ENCODE measurements at places on chromosomes 2 and 18.

- DNase-seq = no peak
Measured at GRCh38 chr2:164784376-164784775, 57.2 kb downstream of the COBLL1 start.

DNA sequence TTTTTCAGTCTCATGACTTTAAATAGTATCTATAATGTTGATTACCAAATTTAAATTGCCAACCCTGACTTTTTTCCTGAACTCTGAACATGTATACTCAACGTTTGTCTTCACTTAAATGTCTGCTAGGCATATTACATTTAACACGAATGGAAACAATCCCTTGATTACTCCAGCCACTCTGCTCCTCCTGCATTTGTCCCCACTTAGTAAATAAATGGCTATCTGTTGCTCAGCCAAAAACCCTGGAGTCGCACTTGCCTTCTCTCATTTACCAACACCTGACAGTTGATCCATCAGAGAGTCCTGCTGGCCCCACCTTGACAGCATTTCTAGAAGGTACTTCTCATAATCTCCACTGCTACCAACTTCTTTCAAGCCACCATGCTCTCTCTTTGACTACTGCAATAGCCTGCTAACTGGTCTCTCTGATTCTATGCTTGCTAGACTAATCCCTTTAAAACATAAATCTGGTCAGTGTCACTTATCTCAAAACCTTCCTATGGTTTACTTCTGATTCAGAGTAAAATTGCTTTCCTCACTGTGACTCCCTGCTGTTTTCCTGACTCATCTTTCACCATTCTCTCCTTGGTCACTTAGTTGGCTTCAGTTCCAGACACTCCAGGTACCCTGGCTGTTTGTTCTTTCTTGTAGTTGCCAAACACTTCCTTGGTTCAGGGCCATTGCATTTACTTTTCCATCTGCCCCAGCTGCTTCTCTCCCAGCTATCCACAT lies 31.9 kb downstream of the SPAG16 start:
- DNase-seq = no peak

DNA sequence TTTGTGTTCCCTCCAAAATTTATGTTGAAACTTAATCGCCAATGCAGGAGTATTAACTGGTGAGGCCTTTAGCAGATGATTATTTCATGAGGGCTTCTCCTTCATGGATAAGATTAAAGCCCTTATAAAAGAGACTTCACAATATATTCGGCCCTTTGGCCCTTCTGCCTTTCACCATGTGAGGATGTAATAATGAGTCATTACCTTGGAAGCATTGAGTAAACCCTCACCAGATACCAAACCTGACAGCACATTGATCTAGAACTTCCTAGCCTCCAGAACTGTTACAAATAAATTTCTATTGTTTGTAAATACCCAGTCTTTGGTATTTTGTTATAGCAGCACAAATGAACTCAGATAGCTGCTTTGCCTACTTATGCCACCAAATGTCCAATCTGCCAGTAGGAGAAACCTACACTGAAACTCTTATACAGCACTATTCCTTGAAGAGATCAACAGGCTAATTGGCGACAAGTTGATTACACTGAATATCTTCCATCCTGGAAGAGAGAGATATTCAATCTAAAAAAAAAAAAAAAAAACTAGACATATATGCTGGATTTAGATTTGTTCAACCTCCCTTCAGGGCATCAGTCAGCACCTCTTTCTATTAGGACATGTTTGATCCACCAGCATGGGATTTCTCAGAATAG lies 125.9 kb upstream of the COL5A2 start:
- no peak for DNase-seq

DNA sequence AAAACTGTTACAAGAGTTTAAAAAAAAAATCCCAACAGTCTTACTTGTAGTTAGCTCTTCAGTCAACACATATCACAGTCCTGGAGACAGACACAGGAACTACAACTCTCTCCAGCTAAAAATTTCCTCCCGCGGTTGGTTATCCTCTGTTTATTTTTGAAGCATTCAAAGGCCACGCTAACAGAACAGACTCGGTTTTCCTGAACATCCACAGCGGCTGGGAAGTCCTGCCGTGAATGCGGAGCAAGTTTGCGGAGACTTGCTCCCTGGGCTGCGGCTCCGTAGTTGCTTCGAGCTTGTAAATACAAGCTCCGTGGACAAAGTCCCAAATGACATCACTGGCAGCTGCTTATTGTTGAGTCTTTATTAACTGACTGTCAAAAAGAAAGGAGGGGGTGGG lies at the start of gene NCKAP5:
Gene NCKAP5 (minus strand): TSS at position 292 of the 400 bp plus-strand sequence. CDS start 50,937 bp downstream, outside the sequence.
- DNase-seq = no peak

DNA sequence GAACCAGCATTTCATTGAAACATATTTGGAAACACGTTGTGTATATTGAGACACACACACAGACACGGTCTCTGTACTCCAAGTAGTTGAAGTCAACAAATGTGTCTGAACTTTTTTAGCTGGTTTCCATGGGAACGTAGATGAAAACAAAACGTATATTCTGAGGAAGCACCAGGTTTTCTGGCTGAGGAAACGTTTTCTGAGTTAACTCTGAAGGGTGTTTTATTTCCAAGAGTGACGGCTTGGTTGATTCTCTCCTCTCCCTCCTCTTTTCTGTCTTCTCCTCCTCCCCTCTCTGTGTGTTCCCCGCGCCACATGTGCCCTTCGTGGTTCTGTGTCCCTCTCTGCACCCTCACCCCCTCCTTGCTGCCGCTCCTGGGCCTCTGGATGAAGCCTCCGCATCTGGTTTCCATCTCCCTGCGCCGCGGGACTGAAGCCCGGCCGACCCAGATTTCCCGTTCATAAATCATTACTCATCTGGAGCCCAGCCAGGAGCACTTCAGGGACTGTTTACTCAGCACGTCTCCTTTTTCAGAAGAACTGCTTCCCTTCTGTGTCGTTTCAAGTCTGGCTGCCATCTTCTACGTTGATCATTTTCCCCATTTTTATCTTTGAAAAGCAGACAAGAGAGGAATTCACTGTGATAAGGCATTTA lies 122.7 kb downstream of the COL6A3 start:
- no peak for DNase-seq

GRCh38 chr18:63677500-63678225 lies 16.0 kb upstream of the SERPINB3 start:
- no peak for DNase-seq

- DNase-seq = no peak
Measured at GRCh38 chr2:25387876-25388449, 46.2 kb upstream of the DNMT3A start.

- no peak for DNase-seq
Measured at GRCh38 chr2:158034198-158034866, 67.3 kb upstream of the UPP2 start.

- DNase-seq = no peak
Measured at GRCh38 chr2:11710632-11711353, 35.6 kb upstream of the LPIN1 start.

DNA sequence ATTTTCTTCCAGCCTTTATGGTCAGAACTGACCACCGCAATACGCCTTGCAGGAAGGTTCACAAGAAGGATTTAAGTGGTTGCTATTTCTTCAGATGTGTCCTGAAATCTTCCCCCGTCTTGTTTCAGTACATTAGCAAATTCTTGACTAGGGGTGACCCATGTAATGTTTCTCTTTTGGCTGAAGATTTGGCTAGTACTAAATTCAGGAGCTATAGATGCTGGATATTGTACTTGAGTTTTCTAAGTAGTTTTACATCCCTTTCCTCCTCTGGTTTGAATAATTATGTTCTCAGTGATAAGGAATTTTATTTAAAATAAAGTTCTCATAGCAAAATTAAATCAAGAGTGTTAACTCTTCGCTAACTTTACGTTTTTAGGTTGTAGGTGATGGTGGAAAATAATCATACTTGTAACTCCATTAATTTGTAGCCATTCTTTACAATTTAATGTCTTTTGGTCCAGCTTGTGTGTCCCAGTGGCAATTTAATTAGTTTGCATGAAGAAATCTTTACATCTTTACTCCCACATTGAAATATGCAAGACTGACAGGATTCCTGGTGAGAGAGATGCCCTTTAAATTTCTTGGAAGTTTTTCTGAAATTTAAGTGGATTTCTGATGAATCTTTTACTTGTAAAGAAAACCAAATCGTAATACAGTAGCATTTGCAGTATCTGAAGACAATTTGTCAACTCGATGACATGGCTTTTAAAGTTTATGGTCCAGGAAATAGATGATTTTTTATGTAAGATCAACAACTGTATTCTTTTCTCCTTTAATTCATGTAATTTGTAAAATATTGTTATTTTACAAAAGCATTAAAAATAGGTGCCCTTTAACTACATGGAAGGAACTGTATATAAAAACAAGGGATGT lies 2.8 kb downstream of the PHLPP1 start:
- no peak for DNase-seq

DNA sequence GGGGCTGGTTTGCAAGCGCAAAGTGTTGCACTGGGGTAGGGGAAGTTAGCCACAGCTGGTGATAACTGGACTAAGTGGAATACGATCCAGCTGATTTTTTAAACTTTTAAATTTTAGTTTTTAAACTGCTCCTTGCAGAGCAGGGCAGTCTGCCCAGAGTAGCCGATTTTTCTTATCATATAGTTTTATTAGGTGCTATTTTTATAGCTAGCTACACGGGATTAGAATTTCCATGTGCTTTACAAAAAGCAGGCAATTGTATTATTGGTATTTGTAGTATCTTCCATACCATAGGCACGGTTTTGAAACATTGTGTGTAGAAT lies 9.6 kb downstream of the CPLX4 start:
- DNase-seq = no peak

- peak; percentile 52 for DNase-seq
Measured at GRCh38 chr2:224357098-224357901, 44.6 kb downstream of the FAM124B start.

- no peak for DNase-seq
Measured at GRCh38 chr2:241898463-241899270, 29.1 kb downstream of the RTP5 start.

GRCh38 chr18:77101410-77102258 lies 30.9 kb downstream of the MBP start:
- DNase-seq = peak; percentile 71

- DNase-seq = no peak
Measured at GRCh38 chr2:186533717-186534116, 47.7 kb downstream of the ZC3H15 start.

DNA sequence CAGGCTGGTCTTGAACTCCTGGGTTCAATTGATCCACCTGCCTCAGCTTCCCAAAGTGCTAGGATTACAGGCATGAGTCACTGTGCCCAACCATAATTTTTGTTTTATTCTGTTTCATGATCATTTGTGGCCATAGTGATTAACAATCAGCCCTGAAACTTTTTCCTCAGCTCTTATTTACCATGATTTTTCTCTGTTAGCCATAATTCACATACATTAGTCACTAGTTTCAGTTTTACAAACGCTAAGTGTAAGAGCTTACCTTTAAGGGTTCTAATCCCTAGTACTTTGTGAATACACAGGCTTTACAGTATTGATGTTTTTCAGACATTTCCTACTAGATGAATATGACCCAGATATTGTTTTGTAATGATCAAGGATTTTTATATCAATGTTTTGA lies 216.1 kb downstream of the DPP4 start:
- DNase-seq = no peak

GRCh38 chr2:108923736-108924579 lies 65.1 kb downstream of the EDAR start:
- no peak for DNase-seq

DNA sequence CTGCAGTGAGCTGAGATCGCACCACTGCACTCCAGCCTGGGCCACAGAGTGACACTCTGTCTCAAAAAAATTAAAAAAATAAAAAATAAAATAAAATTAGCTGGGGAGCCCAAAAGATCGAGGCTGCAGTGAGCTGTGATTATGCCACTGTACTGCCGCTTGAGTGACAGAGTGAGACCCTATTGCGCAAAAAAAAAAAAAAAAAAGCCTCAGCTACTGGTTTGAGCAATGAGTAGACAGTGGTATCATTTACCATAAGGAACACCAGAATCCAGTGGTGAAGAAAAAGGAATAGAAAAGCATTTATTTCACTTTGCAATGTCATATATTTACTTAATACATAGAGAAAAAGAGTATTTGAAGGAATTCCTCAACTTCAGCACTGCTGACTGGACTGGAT lies 3.0 kb downstream of the SAP130 start:
- no peak for DNase-seq
